ENCODE measurements at places on chromosomes 3 and 15.

DNA sequence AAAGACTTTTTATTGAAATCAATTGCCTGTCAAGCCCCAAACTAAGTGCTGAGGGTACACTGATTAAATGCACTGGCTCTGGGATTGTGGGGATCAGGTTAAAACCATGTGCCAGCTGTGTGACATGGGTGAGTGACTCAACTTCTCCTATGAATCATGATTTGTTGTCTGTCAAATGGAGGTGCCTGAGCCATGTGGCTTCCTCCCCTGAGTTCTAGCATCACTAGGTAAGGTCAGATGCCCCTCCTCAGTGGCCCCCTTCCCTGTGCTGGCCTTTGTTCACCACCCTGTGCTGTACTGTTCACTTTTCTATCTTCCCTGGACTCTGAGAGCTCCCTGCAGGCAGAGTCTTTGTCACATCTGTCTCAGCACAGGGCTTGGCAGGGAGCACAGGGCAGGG, 43.6 kb upstream of the ATP2B2 start:
- DNase-seq, result peak; percentile 5

GRCh38 chr15:51227940-51228732, 110.3 kb downstream of the CYP19A1 start:
- DNase-seq, result peak; percentile 9

- DNase-seq, result no peak
Observed at GRCh38 chr3:159236321-159236720, 434.5 kb downstream of the MFSD1 start.

DNA sequence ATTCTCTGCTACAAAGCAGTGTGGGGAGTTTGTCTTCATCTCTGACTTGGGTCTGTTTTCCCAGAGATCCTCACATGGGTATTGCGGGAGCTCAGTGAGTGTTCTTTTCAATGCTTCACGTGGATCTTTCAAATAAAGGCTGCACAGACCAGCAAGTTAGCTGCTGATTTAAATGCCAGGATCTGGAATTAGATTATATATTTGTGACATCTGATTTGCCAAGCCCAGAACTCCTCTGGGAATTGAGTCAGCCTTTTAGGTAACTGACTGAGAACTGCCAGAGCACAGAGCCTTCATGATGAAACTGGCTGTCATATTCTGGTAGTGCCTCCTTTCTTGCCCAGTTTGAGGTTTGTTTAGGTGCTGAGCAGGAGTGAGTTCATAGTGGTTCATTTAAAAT, 14.7 kb downstream of the EDEM1 start:
- DNase-seq, result no peak

DNA sequence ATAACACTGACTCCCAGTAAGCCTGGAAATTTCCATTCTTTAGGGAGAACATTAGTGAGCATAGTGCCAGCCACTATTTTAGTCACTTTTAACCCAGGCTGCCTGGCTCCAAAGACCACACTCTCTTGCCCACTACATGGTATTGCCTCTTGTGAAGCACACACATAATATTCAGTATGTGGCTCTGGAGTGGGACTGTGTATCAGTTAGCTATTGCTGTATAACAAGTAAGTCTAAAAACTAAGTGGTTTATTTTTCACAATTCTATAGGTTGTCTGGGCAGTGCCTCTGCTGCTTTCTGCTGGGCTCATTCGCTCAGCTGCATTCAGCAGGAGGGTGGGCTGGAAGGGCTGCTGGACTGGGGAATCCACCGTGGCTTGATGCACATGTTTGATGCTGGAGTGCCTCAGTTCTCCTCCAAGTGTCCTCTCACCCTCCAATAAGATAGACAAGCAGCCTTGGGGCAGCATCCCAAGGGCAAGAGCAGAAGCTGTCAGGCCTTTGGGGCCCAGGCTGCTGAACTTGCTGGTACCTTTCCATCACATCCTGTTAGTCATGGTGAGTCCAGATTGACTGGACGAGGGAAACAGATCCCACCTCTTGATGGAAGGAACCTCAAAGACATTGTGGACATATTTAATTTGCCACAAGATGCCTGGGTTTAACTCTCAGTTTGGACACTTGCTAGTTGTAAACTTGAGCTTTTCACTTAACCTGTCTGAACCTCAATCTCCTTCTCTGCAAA, 66.6 kb upstream of the TLE3 start:
- no peak for DNase-seq

GRCh38 chr15:28868744-28869345, 16.9 kb upstream of the APBA2 start:
- no peak for DNase-seq

DNA sequence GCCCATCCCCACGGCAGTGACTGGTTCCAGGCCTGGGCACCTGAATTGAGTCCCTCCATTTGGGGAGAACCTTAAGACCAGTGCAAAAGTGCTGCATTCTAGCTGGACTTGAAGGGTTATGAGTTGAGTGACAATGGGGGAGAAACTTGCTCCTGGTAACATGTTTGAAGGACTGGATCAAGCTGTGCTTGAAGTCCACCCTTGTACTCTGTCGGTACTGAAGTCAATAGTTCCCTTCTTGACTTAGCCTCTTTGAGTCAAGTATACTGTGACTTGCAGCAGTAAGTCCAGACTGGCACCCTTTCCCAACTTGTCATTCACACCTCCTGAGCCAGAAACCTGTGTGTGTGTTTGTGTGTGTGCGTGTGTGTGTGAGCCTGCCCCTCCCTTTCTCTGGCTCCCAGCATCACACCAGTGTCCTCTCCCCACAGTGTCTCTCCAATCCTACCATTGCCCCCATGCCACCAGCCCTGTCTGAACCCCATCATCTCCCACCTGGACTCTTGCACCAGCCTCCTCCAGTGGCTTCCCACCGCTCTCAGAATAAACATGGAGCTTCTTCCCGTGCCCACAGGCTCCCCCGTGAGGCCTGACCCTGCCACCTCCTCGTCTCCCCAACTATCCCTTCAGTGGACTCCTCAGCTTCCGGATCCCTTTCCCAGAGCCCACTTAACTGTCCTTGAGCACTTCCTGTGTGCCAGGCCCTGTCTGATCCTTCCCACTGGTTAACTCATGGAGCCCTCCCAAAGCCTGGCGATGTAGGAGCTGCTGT, 10.2 kb upstream of the FBLN2 start:
- no peak for DNase-seq

- DNase-seq, result no peak
Observed at GRCh38 chr3:22012471-22012870, 261.5 kb upstream of the ZNF385D start.

GRCh38 chr3:111749171-111750170, 109.6 kb upstream of the PHLDB2 start:
- DNase-seq, result no peak

GRCh38 chr3:118988198-118989130, 46.2 kb downstream of the IGSF11 start:
- DNase-seq, result no peak

DNA sequence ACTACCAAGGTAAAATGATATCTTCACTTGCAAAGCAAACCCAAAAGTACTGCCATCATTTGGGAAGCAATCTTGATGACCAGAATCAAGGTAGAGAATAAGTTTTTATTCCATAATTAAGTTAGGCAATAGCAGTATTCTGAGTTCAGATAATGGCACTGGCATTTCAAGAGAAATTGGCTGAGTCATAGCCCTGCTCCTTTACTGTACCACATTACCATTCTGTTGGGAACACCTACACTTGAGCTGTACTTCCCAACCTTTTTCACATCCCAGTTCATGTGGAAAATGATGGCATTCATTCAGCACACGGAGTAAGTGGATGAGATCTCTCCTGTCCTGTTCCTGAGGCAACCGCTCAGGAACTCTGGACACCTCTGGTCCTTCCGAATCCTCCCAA, 311.6 kb upstream of the TPRG1 start:
- DNase-seq, result no peak

GRCh38 chr3:128274837-128275236, 121.6 kb downstream of the EEFSEC start:
- no peak for DNase-seq

GRCh38 chr15:41999290-42000285, 21.3 kb downstream of the PLA2G4E start:
- DNase-seq, result no peak

DNA sequence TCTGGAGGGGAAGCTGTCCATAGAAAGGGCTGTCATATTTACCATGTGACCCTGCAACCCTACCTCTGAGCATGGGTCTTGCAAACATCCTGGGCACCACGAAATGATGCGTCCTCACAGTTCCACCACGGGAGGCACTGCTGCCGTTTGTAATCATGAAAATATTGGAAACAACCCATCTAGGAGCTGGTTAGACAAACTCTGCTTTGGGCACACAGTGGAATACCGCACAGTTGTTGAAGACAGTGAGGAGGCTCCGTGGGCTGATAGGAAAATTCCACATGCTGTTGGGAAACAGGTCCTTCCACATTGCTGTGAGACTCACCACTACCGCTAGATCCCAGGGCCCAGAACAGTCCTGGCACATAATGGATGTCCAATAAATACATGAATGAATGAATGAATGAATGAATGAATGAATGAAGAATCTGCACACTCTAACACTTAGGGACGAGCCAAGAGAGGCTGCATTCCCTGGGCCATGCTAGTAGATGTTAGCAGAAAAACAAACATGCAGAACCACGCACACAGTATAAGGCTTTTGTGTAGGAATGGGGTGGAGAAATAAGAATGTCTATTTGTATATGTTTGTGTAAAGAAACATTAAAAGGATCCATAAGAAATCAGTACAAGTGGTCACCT, 40.6 kb downstream of the TPRA1 start:
- DNase-seq, result no peak

GRCh38 chr3:70180664-70181063, 131.8 kb downstream of the MDFIC2 start:
- DNase-seq, result no peak

DNA sequence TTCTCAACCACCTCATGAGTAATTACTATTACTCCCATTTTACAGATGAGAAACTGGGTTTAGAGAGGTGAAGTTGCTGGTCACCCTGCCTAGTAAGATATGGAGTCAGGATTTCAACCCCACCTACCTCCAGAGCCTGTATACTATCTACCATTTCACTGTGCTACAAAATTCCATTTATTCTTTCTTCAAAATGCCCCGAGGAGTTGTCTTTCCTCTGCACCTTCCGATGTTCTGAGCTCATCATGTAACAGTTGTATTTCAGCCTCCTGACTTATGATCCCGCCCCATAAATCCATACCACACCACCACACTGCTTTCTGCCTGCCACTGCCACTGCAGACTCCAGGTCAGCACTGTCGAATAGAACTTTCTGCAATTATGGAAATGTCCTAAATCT, 71.3 kb upstream of the SLC25A36 start:
- DNase-seq, result no peak

DNA sequence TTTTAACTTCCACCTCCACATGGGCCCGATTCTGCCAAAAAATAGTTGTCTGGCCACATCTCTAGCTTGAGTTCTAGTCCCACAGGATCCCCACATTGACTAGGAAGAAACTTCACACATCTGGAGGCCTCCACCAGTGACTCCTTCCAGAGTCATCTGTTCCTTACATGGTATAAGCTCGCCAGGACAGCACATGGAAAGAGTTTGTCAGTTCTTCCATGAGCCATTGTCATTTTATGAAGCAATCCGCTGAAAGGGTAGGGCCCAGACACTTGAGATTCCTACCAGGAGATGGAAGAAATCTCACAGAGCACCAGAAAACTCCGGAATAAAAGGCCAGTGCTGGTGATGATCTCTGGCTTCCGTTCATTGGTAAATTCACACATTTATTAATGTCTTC, 350.5 kb upstream of the ICE2 start:
- no peak for DNase-seq

- DNase-seq, result no peak
Observed at GRCh38 chr3:10628891-10629670, 123.7 kb upstream of the ATP2B2 start.

- no peak for DNase-seq
Observed at GRCh38 chr3:32109256-32109655, 2.8 kb downstream of the GPD1L start.

GRCh38 chr3:101676216-101676764, 642 bp downstream of the ZBTB11 start:
- DNase-seq, result peak; percentile 97

DNA sequence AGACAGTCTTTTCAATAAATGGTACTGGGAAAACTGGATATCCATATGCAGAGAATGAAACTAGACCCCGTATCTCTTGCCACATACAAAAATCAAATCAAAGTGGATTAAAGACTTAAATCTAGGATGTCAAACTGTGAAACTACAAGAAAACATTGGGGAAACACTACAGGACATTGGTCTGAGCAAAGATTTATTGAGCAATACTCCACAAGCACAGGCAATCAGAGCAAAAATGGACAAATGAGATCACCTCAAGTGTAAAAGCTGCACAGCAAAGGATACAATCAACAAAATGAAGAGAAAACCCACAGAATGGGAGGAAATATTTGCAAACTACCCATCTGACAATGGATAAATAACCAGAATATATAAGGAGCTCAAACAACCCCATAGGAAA, 38.4 kb upstream of the MBNL1 start:
- no peak for DNase-seq

- no peak for DNase-seq
Observed at GRCh38 chr3:64167351-64167750, 57.9 kb downstream of the PRICKLE2 start.

DNA sequence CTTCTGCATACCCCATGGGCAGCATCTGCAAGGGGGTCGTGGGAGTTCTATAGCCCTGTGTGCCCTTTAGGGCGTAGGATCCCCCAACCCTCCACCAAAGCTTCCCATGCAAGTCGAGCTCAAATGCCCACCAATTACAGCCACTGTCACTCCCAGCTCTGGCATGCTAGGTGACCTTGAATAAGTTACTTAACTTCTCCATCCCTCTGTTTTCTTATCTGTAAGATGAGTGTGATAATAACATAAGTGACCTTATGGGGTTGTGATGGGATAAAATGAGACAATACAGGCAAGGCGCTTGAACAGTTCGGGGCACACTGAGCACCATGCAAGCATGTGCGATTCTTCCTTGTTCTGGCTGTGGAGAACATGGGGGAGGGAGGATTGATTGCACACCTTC, 74.8 kb upstream of the POMGNT2 start:
- DNase-seq, result no peak

DNA sequence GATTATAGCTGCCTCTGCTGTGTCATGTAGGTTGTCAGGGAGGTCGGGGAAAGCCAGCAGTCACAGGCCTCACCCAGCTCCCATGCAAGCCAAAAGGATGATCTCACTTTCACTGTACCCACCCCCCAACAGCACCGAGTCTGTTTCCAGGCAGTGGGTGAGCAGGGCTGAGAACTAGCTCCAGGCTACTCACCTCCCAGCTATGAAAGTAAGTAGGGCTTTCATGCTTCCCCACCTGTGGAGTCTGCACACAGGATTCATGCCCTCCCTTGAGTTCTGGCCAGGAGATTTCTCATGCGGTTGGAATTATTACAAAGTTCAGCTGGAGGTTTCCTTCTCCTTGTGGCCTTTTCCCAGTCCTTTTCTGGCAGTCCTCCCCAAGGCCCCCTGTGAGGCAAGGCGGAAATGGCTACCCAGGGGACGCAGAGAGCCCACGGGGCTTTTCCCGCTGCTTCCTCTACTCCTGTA, 356.2 kb downstream of the SV2B start:
- no peak for DNase-seq

- no peak for DNase-seq
Observed at GRCh38 chr3:127019449-127019848, 36.5 kb downstream of the PLXNA1 start.

- no peak for DNase-seq
Observed at GRCh38 chr3:72973031-72973723, 23.4 kb upstream of the PPP4R2 start.

- DNase-seq, result no peak
Observed at GRCh38 chr15:42725331-42725903, 11.5 kb downstream of the CDAN1 start.

GRCh38 chr15:26243382-26243781, 380.3 kb upstream of the ATP10A start:
- DNase-seq, result no peak
